ENCODE measurements at places on chromosomes 12 and 14.
A peak's percentile ranks its signal among the peaks of the same experiment; 100 is the strongest.

- no peak for DNase-seq
These were observed 9.1 kb downstream of the NEMP1 start for GRCh38 chr12:57069523-57069922.

GRCh38 chr14:85319998-85320630, 209.8 kb upstream of the FLRT2 start:
- no peak for DNase-seq

DNA sequence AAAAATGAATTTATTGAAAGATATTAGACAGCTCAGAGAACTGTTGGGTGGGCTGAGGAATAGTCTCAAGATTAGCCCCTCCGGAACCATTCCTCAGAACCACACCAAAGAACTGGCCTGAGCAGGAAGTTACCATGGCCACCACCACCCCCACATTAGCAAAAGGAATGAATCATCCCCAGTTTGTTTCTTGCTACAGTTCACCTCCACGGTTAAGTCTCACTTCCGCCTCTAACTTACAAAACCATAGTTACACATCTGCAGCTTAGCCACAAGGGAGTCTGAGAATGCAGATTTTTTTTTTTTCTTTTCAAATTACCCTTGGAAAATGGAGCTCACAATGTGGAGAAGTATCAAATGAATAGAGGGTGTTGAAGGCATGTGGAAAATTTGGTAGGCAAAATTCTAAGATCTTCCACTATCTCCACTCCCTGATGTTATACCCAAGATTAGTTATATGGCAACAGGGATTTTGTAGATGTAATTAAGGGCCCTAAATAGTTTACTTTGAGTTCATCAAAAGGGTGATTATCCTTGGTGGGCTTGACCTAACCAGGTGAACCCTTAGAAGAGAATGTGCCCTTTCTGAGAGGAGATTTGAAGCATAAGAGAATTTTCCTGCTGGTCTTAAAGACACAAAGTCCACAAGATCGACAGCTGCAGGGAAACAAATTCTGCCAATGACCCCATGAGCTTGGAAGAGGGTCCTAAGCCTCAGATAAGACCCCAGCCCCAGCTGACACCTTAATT, 129.8 kb upstream of the KRR1 start:
- DNase-seq, result no peak

DNA sequence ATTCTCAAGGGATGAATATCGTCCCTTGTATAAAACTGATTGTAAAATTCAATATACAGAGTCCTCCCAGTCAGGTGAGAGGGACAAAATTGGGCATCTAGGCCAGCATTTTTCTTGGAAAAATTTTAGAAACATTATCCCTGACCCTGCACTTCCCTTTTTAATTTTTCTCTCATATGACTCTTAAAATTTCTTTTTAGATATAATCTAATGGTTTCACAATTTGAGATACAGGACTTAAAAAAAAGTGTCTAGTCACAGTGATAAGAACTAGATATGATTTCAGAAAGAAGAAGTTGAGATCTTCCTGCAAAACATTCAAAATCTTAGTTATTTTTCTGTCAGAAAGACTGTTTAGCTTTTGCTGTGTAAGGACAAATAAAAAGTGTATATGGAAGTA, 270.8 kb upstream of the PPFIA2 start:
- DNase-seq, result no peak

DNA sequence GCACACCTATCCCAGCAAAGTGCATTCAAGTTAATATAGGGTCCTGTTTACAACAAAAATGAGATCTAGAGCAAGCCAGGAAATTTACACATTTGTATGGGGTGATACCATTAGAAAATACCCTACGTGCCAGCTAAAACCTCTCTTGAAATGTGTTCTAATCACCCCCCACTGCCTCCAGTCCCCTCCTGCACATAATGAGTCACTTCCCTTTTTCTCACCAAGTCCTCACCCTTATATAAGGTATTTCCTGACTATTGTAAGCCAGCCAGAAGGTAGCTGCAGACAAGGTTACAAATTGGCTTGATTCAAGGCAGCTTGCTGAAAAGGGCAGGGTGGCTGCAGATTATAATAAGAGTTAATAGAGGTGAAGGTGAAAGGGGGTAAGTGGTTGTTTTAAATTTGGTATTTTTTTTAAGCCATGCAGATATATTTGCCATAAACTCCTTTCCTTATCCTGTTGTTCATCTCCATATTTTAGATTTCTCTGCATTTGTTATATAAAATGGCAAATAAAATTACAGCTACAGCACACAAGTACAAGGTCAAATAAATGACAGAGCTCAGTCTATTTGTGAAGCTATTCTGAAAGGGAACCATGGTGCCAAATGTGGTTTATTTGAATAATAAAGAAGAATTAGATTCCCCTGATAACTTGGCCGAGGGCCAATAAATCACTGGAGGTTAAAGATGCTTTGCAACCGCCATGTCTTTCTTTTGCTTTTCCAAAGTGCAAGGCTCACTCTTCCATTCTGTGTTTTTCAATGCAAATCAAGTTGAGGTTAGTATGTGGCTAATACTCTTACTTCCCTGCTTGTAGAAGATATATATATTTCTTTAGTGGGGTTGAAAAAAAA, 385.9 kb downstream of the EGLN3 start:
- DNase-seq, result no peak

DNA sequence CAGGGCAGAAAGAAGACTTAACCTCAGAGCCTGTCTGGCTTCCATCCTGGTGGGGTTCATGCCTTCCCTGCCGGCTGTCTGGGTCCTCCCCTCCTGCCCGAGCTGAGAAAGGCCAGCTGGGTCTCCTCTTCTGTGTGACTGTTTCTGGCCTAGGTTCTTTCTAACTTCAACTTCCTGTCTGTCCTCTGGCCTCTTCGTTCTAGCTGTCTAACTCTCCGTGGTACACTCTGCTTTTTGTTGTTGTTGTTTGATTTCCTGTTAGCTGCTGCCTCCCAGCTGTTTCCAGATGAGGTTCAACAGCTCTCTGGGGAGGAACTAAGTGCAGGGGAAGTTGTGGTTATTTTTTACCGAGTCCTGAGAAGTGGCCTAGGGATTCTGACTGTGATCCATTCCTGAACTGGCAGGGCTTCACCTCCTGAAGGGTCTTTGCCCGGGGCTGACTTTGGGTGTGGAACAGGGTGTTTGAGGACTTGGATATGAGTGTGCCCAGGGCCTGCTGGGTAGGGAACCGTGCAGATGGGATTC, 3.2 kb downstream of the MLXIP start:
- no peak for DNase-seq

DNA sequence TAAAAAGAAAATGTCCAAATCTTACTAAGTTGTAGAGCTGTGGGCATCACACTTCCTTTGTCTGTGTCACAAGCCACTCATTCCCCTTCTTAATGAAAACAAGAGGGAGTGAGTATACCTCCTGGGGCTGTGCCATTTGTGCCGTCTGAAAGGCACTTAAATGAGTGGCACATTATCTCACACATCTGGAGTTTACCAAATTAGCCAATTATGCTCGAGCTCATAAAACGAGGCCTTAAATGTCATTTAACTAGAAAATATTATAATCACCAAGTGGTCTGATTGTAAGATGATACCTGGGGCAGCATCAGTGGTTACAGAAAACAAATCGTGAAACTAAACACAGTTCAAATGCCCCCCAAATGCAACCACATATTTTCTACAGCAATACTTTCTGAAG, 146.1 kb downstream of the PAX9 start:
- DNase-seq, result no peak

DNA sequence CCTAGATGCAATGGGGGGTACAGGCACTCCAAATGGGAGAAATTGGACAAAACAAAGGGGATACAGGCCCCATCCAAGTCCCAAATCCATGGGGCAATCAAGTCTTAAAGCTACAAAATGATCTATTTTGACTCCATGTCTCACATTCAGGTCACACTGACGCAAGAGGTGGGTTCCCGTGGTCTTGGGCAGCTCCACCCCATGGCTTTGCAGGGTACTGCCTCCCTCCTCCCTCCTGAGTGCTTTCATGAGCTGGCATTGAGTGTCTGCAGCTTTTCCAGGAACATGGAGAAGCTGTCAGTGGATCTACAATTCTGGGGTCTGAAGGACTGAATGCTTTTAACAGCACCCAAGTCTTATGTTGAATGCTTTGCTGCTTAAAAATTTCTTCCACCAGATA, 274.5 kb upstream of the LRIG3 start:
- DNase-seq, result no peak

- no peak for DNase-seq
These were observed 214.8 kb downstream of the CHST11 start for GRCh38 chr12:104671409-104672095.

GRCh38 chr14:21414137-21414631, 30.4 kb upstream of the SUPT16H start:
- DNase-seq, result no peak

DNA sequence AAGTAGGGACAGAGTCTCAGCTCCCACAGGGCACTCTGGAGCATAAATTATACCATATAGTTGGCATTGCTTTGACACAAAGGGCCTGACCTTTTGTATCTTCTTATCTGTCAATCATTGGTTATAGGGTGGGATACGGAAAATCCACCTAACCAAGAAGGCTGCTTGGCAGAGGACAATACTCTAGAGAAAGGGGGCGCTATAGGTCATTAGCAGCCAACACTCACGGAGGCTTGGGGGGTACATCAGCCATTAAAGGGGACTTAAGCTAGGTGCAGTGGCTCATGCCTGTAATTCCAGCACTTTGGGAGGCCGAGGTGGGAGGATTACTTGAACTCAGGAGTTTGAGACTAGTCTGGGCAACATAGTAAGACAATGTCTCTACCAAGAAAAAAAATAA, 22.9 kb downstream of the SPTSSA start:
- no peak for DNase-seq

GRCh38 chr12:62301080-62301798, 41.0 kb downstream of the USP15 start:
- DNase-seq, result no peak

GRCh38 chr12:22481547-22482104, 62.7 kb downstream of the C2CD5 start:
- no peak for DNase-seq

DNA sequence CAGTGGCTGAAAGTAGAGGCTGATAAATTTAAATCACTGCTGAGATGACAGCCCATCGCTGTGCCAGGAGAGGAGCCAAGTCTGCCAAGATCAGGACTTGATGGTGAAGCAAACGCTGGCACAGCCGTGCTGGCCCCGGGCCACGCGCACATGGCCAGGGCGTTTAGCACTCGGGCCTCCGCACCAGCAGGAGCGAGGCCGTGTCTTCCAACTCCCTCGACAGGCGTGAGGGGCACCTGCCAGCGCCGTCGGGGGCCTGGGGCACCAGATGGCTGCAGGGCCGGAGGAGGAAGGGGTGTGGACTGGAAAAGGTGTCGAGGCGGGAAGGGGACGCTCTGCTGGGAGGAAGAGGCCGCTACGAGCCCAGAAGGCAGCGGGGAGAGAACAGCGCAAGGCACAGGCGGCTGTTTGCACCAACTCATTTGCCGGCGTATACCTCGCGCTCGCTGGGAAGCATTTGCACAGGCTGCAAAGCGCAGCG, 29.5 kb downstream of the RIMBP2 start:
- no peak for DNase-seq

- DNase-seq, result no peak
These were observed 42.6 kb upstream of the MED13L start for GRCh38 chr12:116319898-116320621.

- DNase-seq, result no peak
These were observed 26.7 kb downstream of the GTF2A1 start for GRCh38 chr14:81193924-81194633.

GRCh38 chr12:57087691-57088353, 1.1 kb upstream of the NAB2 start:
- peak; percentile 57 for DNase-seq

- DNase-seq, result no peak
These were observed 90.1 kb upstream of the KCNA1 start for GRCh38 chr12:4819654-4820053.

GRCh38 chr14:50018201-50018932, 98.0 kb downstream of the VCPKMT start:
- DNase-seq, result no peak

DNA sequence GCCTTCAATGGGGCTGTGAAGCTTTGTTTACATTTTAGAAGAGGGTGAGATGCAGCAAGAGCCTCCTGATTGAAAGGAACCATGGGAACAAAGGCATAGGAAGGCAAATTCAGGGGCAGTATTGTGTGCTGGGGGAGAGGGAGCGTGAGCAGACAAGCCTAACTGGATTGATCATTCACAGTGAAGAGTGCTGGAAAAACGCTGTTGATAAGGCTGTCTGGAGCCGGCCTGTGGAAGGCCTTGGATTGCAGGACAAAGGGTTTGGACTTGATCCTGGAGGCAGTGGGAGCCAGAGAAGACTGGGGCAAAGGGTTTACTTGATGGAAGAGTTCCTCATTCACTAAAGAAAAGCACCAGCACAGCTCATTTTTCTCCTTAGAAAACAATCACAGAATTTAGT, 160.5 kb downstream of the PAH start:
- DNase-seq, result no peak

GRCh38 chr12:52060498-52061177, 9.1 kb upstream of the ATG101 start:
- no peak for DNase-seq

DNA sequence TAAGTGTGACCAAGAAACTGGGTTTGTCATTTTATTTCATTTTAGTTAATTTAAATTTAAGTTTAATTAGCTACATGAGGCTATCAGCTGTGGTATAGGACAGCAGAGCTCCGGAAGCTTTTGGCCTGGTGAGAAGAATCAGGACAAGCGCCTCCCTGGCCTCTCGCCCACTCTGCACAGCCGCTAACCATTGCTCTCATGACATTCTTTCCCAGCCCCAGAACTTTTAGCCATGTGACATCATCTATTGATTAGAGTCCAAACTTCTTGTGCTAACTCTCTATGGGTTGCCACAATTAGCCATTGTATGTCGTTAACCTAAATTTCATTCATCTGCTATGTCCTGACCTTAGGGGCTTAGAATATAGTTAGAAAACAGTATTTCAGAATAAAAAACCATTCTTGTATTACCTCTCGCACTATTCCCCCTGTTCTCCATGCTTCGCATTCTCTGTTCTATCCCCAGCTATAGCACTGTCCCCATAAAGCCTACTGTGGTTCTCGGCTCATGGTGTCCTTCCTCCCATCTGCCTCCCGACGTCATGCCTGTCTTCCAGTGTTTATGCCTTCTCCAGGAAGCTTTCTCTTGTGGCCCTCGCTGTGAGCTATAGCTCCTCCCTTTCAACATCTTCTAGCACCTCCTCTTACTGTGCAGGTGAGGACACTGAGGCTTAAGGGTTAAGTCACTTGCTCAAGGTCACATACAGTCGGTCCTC, 23.5 kb downstream of the SSH1 start:
- no peak for DNase-seq

GRCh38 chr12:59874781-59875180, 279.0 kb downstream of the SLC16A7 start:
- DNase-seq, result no peak

GRCh38 chr14:97802430-97803373, 1005.5 kb downstream of the VRK1 start:
- DNase-seq, result no peak

- DNase-seq, result no peak
These were observed 39.8 kb upstream of the GPR68 start for GRCh38 chr14:91284146-91284790.

Measured in progenitor cell of endocrine pancreas (in vitro differentiated cells).